ENCODE measurements at places on chromosomes 13 and 19.

- no peaks in the 10 kb centered on the region for H3K27me3 ChIP-seq
- no peaks in the 10 kb centered on the region for H3K4me1 ChIP-seq
- no peak overlapping the region for H3K27ac ChIP-seq
- DNase-seq = no peak
- H3K4me3 ChIP-seq = no peak overlapping the region
- no peaks in the 10 kb centered on the region for H3K36me3 ChIP-seq
Measured at GRCh38 chr13:101893021-101893420, 440.5 kb downstream of the ITGBL1 start.

- DNase-seq = no peak
- no peak overlapping the region for H3K4me3 ChIP-seq
- H3K27me3 ChIP-seq = peaks cover 14% of the 10 kb centered on the region
- H3K36me3 ChIP-seq = no peaks in the 10 kb centered on the region
Measured at GRCh38 chr19:45464852-45465441, 2.8 kb upstream of the FOSB start.

GRCh38 chr19:10636304-10636972, 11.1 kb downstream of the SLC44A2 start:
- H3K27me3 ChIP-seq = no peaks in the 10 kb centered on the region
- no peak for DNase-seq
- peak overlapping the region; percentile 57 for H3K27ac ChIP-seq
- no peaks in the 10 kb centered on the region for H3K4me1 ChIP-seq

DNA sequence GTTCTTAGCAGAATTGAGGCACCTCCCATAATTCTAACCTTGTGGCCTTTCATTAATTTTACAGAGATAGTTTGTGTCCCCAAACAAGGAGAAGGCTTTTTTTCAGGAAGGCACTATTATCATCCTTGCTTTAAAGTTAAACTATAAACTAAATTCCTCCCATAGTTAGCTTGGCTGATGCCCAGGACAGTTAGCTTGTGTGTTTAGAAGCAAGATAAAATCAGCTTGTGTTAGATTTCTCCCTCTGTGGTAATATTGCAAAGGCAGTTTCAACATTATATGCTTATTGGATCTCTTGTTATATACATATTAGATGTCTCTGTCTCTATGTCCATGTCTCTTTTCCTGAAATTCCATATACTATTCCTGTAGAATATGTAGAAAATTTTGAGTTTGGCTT, 342.7 kb downstream of the TBC1D4 start:
- H3K27me3 ChIP-seq = no peaks in the 10 kb centered on the region
- no peaks in the 10 kb centered on the region for H3K36me3 ChIP-seq
- H3K27ac ChIP-seq = no peak overlapping the region
- DNase-seq = no peak

GRCh38 chr13:43804461-43805070, 17.8 kb upstream of the ENOX1 start:
- H3K4me3 ChIP-seq = no peak overlapping the region
- no peaks in the 10 kb centered on the region for H3K27me3 ChIP-seq
- no peak overlapping the region for H3K27ac ChIP-seq
- DNase-seq = no peak

DNA sequence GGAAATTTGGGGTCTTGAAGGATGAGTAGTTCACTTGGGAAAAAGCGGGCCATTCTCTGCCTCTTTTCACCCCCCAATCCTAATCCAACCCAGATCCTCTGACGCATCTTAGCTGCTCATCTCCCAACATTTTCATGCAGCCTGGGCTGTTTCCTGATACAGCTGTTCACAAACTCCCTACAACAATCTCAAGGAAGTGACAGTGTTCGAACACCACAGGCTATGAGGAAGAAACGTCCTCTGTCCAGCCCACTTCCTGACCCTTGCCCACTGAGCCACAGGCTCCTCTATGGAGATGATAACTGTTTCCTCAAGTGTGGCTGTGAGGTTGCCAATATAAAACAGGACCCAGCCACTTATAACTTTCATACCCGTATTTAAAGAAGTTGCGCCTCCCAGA, 16.2 kb downstream of the LMTK3 start:
- DNase-seq = no peak
- H3K27ac ChIP-seq = no peak overlapping the region
- peaks cover 42% of the 10 kb centered on the region for H3K4me1 ChIP-seq
- H3K4me3 ChIP-seq = no peak overlapping the region

DNA sequence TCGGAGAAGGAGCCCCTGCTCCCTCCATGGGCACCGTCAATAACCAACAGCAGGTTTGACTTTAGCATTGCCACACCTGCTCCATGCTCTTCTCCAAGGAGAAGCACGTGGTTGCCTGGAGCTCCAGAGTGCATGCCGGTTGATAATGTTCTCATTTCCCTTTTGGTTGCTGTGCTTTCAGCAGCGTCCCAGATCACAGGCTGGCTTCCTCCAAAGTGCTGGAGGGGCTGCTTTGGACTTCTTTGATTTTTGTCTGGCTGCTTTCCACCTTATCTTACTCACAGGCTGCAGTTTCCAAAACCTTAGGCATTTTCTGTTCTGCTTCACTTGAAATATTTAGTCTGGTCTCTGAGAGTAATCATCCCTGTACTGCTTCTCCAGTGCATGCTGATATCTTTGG, 123.8 kb upstream of the IRS2 start:
- H3K27me3 ChIP-seq = no peaks in the 10 kb centered on the region
- no peaks in the 10 kb centered on the region for H3K4me1 ChIP-seq
- no peak for DNase-seq
- H3K27ac ChIP-seq = no peak overlapping the region
- no peak overlapping the region for H3K4me3 ChIP-seq
